ENCODE measurements at places on chromosomes 7 and 10.

GRCh38 chr7:116726149-116726548, 54.2 kb downstream of the MET start:
- DNase-seq: no peak

DNA sequence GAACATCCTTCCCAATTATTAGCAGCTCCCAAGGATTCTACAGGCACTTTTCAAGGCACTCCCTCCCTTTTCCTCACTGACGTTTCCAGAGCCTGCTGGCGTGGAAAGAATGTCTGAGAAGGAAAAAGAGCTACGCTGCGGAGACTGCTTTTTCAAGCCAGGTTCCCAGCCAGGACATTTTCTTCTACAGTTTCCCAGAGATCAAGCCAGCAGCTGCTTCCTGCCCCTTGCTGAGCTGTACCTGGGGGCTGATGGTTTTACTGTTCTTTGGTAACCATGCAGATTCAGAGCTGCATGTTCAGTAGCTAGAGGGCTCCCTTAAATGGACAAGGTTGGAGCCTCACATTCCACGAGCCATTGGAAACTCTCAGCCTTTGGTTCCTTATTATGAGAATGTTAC, 133.4 kb downstream of the EVX1 start:
- DNase-seq: no peak

DNA sequence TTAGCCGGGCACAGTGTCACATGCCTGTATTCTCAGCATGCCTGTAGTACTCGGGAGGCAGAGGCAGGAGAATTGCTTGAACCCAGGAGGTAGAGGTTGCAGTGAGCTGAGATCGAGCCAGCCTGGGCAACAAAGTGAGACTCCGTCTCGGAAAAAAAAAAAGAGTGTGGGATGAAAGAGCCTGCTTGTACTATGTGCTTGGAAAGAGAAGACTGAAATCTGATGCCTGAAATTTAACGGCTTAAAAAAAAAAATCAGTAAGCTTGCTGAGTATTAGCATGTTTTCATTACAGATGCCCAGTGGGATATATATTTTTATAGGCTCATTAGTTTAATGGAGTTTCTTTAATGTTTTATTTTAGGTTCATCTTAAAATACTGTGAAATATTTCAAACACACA, 4.2 kb downstream of the NT5C2 start:
- DNase-seq: no peak

- no peak for DNase-seq
Measured at GRCh38 chr10:119759832-119760231, 34.0 kb downstream of the INPP5F start.

- DNase-seq: no peak
Measured at GRCh38 chr7:99218406-99219184, 10.7 kb upstream of the KPNA7 start.

- DNase-seq: peak; percentile 63
Measured at GRCh38 chr7:107167483-107168232, 1.1 kb upstream of the HBP1 start.

- DNase-seq: no peak
Measured at GRCh38 chr7:158192184-158192835, 395.3 kb downstream of the PTPRN2 start.

GRCh38 chr10:4034907-4035598, 250.0 kb upstream of the KLF6 start:
- DNase-seq: no peak

GRCh38 chr7:130734815-130735716, 1.1 kb upstream of the KLF14 start:
- no peak for DNase-seq

- DNase-seq: no peak
Measured at GRCh38 chr10:29389935-29390334, 101.1 kb downstream of the LYZL1 start.

- no peak for DNase-seq
Measured at GRCh38 chr10:13349463-13350274, 1.6 kb upstream of the SEPHS1 start.

GRCh38 chr7:47508389-47509380, 73.2 kb downstream of the TNS3 start:
- no peak for DNase-seq

GRCh38 chr7:47587351-47587750, 5.4 kb upstream of the TNS3 start:
- no peak for DNase-seq

DNA sequence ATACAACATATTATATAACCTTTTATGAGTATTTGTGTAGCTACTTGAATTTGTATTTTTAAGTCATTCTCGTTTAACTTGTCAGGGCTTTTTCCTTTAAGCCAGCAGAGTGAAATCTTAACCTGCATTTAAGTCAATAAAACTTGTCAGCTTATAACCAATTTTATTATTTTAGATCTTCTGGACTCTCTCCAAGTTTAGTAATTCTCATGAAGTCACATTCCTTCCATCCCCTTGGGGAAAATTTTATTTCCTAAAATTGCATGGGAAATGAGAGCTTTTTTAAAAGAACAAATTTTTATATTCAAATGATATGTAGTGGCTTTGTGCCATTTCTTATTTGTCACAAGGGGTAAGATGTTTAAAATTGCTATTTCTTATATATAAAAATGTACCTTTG, 74.0 kb downstream of the SEPTIN7 start:
- no peak for DNase-seq

DNA sequence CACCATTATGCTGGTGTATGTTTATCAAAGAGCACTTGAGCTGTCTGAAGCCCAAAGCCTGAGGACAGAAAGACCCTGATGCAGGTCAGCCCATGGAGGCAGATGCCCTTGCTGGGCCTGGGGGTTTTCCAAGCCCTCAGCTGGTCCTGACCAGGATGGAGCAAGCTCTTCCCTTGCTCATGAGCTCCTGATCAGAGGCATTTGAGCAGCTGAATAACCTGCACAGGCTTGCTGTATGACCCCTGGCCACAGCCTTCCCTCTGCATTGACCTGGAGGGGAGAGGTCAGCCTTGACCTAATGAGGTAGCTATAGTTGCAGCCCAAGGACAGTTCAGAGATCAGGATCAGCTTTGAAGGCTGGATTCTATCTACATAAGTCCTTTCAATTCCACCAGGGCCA, 13.0 kb downstream of the AQP1 start:
- DNase-seq: no peak

DNA sequence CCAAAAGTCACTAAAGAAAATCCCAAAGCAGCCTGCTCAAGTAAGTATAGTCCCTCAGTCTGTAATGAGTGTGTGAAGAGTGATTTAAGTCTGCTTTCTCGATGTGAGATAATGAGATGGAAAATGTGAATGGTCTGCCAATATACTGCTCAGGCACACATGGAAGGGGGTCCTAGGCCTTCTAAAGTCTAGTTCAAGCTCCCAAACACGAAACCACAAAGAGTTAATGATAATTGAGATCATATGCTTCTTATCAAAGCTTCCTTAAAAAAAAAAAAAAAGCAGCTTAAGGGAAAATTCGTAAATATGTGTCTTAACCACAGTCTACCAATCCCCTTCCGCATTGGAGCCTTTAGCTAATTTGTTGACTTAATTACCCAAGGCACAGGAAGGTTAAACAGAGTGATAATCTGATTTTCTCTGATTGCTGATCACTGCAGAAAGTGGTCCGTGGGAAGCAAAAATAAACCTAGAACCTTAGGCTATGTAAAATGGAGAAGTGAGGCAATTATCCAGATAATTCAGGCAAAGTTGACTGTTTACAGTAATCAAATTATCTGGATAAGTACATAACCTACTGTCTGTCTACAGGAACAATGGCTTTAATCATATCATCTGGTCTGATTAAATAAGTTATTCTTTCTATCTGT, 172.9 kb downstream of the MBL2 start:
- DNase-seq: no peak

- DNase-seq: peak; percentile 46
Measured at GRCh38 chr10:110498087-110498981, 627 bp downstream of the DUSP5 start.

GRCh38 chr10:21826725-21827124, 176.8 kb downstream of the DNAJC1 start:
- no peak for DNase-seq

DNA sequence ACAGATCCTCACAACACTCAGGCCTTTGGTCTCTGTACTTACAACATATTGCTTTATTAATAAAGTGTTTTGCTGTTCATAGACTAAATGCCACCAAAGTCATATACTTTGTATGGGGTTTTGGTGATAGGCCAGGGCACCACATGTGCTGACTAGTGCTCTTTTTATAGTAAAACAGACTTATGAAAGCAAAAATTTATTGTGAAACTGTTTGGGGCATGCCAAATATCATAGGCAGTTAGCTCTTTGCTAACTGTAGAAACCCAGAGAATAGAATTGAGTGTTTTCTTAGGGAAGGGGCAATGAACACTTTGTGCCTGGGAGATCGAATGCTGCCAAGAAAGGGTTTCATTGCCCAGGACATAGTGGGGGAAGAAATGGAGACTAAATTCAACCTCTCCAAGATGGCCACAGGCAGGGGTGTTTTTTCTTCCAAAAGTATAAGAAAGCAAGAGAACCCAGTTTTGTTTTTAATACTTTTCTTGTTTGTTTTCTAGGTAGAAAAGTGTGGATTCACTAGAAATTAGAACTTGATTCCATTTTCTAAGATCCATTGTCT, 142.7 kb downstream of the TRIL start:
- DNase-seq: no peak

DNA sequence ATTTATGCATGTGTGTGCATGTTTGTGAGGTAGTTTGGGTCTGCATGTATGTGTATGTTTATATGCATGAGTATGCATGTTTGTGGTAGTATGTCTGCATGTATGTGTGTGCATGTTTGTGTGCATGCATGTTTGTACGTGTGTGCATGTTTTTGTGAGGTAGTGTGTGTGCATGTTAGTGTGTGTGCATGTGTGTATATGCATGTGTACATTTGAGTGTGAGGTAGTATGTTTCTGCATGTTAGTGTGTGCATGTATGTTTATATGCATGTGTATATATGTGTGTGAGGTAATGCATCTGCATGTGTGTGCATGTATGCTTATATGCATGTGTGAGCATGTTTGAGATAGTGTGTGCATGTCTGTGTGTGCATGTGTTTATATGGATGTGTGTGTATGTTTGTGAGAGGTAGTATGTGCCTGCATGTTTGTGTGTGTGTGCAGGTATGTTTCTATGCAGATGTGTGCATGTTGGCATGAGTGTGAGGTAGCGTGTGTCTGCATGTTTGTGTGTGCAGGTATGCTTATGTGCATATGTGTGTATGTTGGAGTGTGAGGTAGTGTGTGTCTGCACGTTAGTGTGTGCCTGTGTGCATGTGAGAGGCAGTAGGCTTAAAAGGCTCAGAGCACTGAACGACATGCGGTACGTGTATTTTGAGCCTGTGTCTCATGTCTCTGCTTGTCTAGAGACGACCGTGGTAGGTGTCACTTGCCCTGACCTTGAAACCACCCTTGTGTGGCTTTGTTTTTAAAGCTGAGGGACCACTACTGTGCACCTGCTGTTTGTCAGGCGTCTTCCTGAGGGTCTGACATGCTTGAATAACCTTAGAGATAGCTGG, 43.7 kb downstream of the PFKP start:
- DNase-seq: no peak

GRCh38 chr10:36448760-36449691, 676.4 kb upstream of the ANKRD30A start:
- DNase-seq: no peak

GRCh38 chr7:158495786-158496185, 91.8 kb downstream of the PTPRN2 start:
- no peak for DNase-seq

All from T-helper 9 cell (primary cell).